ENCODE measurements at places on chromosomes 6 and 20. TPM values are rescaled to one million over a fixed set of nuclear protein-coding genes. Genes with fewer than 3 reads are reported as not detected.

The SEL1L2 gene
- not detected for total RNA-seq

The WFDC5 gene
- total RNA-seq = not detected

DNA sequence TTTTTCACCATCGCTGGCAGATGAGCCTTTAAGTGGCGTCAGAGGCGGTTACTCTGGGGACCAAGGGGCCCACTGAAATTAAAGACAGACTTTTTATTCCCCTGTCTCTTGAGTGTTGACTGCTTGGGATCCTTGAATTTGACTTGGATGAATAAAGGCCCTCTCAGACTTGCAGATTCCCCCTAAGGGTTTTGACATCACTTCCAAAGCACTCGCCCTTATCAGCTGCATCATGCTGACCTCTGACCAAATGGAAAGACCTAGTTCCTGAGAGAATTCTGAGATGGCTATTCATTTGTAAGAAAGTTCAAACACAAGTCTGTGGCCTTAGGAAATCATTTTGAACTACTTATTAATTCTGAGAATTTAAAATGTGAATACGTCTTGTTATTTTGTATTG lies 13.5 kb upstream of the MOXD1 start:
- H3K4me1 ChIP-seq = peaks cover 54% of the 10 kb centered on the region
- H3K36me3 ChIP-seq = 0 out of 2 replicates have a peak, but pooled peaks cover 5% of the 10 kb centered on the region
- DNase-seq = peak; percentile 70
- H3K4me3 ChIP-seq = peak overlapping the region; percentile 37
- H3K27ac ChIP-seq = peak overlapping the region; percentile 87

DNA sequence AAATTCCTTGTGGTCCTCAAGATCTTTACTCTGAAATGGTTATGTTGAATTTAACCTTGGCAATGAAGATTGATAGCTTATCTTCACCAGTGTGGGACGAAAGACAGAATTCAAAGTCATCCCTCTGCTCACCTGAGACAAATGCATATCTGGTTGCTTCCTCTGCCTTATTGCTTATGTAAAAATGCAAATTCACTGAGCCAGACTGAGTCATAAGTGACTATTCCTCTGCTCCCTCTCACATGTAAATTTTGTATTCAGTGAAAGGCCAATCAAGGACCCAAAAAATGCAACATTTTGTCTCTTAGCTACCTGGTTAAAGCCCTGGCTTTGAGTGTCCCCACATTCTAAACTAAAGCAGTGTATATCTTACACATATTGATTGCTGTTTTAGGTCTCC lies 593.1 kb upstream of the GJE1 start:
- H3K36me3 ChIP-seq = no peaks in the 10 kb centered on the region
- no peaks in the 10 kb centered on the region for H3K4me1 ChIP-seq
- DNase-seq = no peak
- no peak overlapping the region for H3K4me3 ChIP-seq
- H3K27me3 ChIP-seq = no peaks in the 10 kb centered on the region
- no peak overlapping the region for H3K27ac ChIP-seq

DNA sequence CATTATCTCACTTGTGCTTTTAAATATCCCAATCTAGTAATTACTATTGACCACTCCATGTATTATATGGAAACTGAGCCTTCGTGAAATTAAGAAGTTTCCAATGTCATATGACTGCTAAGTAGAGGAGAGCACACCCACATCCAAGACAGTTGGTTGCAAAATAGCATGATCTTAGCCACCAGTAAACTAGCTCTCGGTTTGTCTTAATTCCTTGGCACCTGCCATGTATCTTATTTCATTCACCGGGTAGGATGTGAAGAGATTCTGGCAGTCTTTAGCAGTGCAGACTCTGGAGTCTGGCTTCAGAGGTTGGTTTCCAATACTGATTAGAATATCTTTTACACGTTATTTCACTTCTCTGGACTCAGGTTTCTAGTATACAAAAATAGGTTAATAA lies 270.3 kb downstream of the LAMA2 start:
- 0 out of 2 replicates have a peak, but pooled peaks cover 8% of the 10 kb centered on the region for H3K36me3 ChIP-seq
- no peak overlapping the region for H3K4me3 ChIP-seq
- DNase-seq = no peak
- no peaks in the 10 kb centered on the region for H3K27me3 ChIP-seq
- H3K4me1 ChIP-seq = no peaks in the 10 kb centered on the region

DNA sequence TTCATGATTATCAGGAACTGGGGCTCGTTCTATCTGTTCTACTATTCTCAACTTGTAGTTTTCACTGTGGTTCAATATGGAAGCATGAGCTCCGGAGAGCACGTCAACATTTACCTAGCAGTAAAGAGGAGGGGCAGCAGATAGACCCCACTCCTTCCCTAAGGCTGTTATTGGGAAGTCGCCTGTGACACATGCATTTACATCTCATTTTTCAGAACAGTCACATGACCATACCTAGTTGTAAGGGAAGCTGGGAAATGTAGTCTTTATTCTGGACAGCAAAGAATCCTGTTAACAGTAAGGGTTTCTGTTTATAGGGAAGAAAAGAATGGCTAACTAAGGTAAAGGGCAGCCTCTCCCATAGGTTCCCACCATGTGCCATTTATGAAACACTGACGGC lies 158.3 kb downstream of the ZFP64 start:
- H3K36me3 ChIP-seq = no peaks in the 10 kb centered on the region
- no peak overlapping the region for H3K27ac ChIP-seq
- no peaks in the 10 kb centered on the region for H3K27me3 ChIP-seq
- H3K4me3 ChIP-seq = no peak overlapping the region
- DNase-seq = no peak

GRCh38 chr6:110537208-110538123 lies 61.1 kb upstream of the SLC22A16 start:
- H3K36me3 ChIP-seq = no peaks in the 10 kb centered on the region
- peak; percentile 95 for DNase-seq
- no peaks in the 10 kb centered on the region for H3K27me3 ChIP-seq

Data from GM23248 (cell line).